Keratinocyte (primary cell): ENCODE measurements at places on chromosomes 6 and 20. TPM values are rescaled to one million over a fixed set of nuclear protein-coding genes. Genes with fewer than 3 reads are reported as not detected.

The PACSIN1 gene
- not detected in 3 replicates for polyA plus RNA-seq

- DNase-seq: no peak
Measured at GRCh38 chr6:111832833-111833418, 40.3 kb downstream of the FYN start.

DNA sequence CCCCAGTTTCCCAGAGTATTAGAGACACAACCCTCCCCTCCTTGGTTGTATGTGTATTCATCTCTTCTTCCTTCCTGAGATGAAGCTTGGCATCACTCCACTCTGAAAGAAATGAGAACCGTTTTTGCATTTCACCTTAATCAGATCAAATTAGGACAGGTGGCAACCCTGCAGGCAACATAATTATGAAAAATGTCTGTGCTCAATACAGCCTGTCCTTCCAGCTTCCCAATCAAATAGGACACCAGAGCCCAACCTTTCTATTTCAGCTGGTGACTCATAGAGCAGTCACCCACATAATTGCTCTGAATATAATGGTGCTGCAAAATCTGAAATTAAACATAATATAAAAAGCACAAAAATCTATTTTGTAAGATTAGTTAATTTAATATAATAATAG is 310.2 kb upstream of the AGPAT4 start:
- peak; percentile 28 for DNase-seq

The ZBTB46 gene
- 0.12 to 0.18 TPM (median 0.13 TPM) in 3 replicates for polyA plus RNA-seq

DNA sequence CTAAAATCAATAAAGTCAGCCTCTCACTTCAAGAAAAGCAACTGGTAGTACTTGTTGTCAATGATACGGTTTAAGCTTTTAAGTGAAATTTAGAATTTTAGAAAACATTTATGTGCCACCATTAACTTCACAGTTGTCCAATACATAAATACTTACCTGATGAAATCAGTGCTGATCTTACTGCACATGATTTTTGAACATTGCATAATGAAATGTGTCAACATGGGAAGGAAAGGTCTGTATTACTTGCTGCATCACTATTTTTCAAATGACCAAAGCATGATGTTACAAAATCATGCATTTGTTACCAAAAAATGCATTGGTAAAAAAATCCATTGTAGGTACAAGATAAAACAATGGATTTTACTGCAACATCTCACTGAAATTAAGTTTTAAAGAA is 284.3 kb downstream of the EPM2A start:
- no peak for DNase-seq

DNA sequence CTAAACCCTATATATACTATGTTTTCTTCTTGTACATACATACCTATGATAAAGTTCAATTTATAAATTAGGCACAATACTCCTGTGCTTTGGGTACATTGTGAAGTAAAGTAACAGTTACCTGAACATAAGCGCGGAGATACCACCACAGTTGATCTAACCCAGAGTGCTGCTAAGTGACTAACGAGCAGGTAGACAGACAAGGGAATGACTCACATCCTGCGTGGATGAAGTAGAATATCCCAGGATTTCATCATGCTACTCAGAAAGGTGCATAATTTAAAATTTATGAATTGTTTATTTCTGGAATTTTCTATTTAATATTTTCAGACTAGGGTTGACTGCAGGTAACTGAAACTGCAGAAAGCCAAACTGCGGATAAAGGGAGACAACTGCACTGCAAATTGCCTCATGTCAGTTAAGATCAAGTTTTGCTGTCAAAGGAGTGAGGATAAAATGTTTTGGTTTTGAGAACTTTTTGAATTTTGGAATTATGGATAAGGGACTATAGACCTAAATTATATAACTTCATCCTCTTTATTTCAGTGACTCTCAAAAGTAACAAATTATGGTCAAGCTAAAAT is 14.4 kb downstream of the MKKS start:
- DNase-seq: peak; percentile 56

DNA sequence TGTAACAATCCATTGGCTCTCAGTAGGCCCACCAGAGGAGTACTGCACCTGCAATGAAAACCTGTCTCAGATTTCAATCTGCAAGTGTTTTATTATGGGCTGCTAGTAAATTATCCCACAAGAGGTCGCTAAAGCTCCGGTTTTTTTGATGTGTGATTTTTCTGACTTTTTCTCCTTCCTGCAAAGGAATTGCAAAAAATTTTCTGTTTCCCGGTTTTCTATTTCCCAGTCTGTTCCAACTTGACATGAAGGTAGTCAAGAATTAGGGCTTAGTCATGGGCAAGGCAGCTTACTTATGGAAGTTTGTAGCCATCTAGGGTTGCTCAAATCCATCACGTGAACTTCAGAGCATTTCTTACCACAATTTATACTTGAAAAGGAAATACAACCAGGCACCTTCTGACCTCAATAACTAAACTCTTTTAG is 38.5 kb upstream of the AHI1 start:
- peak; percentile 25 for DNase-seq

The PLN gene
- not detected in 3 replicates for polyA plus RNA-seq

GRCh38 chr6:129239825-129240491 is 357.0 kb downstream of the LAMA2 start:
- peak; percentile 19 for DNase-seq

GRCh38 chr20:34892671-34893070 is 16.3 kb downstream of the ACSS2 start:
- no peak for DNase-seq

DNA sequence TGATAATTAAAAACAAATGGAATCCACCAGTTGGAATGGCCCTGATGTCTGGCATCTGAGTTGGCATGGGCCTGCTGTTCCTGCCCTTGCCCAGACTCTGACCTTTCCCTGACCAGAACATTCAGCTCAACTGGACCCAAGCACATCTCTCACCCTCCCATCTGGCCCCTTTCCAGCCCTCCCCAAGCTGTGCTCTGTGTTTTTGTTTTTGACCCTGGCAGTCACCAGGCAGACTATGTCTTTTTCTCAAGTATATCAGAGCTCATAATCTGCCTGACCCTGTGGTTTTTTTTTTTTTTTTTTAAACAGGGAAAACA is 117.6 kb downstream of the TRDN start:
- DNase-seq: no peak

DNA sequence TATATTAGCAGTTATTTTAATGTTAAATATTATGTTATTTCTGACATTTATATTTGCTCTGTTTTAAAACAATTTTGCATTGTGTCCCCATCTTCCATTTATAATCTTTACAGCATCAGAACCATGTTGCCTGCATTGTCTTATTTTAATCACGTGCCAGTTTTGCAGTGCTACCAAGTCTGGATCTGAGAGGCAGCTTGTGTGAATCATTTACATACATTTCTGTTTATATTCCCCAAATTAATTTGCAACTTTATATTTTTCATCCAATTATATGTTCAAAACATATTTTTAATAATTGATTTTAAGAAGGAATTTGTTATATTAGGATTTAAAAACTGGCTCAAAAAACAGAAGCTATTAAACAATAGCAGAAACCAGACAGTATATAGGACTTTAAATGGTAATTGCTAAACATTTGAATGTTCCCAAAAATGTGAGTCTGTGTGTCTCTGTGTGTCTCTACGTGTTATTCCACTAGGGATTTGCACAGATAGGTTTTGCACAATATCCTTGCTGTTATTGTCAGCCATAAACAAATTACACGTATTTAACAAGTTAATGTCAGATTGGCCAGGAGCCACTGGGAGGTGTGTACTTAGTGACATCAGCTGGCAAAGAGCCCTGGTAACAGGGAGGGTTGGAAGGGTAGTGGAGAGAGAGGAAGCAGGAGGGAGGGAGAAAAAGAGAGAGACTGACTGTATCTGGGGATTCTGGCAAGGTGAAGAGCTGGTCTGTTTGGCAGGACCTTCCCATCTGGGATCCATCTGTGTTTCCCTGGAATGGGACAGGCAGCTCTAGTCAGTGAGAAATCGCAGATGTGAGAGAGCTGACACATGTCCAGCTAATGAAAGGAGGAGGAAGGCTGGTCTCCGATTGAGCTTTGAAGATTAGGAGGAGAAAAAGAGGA is 72.1 kb downstream of the CBFA2T2 start:
- DNase-seq: peak; percentile 68

- no peak for DNase-seq
Measured at GRCh38 chr20:59577037-59577808, 27.1 kb upstream of the PHACTR3 start.

GRCh38 chr6:44731485-44732095 is 344.1 kb downstream of the CDC5L start:
- DNase-seq: no peak

DNA sequence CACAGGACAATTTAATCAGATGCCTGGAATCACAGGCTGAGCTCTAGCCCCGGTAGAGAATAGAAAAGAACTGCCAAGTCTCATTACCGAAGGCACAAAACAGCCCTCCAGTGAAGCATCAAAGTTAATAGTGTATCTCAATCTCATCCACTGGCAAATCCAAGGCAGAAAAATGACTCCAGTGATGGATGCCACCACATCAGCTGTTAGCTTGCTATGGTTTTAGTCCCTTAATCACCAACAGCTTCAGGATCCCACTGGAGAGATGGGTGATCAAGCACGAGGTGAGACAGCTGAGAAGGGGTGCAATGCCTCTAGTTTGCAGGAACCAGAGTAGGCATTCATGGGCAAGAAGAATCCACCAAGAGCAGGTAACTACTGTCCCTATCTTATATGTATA is 81.8 kb downstream of the STK35 start:
- no peak for DNase-seq

- DNase-seq: no peak
Measured at GRCh38 chr6:38172739-38173410, 353.3 kb downstream of the ZFAND3 start.

- DNase-seq: no peak
Measured at GRCh38 chr6:127342296-127342945, 988 bp downstream of the ECHDC1 start.

- DNase-seq: no peak
Measured at GRCh38 chr6:41199552-41200246, 1.2 kb downstream of the TREML2 start.

GRCh38 chr6:55175078-55176049 is 1.0 kb downstream of the HCRTR2 start:
- no peak for DNase-seq

DNA sequence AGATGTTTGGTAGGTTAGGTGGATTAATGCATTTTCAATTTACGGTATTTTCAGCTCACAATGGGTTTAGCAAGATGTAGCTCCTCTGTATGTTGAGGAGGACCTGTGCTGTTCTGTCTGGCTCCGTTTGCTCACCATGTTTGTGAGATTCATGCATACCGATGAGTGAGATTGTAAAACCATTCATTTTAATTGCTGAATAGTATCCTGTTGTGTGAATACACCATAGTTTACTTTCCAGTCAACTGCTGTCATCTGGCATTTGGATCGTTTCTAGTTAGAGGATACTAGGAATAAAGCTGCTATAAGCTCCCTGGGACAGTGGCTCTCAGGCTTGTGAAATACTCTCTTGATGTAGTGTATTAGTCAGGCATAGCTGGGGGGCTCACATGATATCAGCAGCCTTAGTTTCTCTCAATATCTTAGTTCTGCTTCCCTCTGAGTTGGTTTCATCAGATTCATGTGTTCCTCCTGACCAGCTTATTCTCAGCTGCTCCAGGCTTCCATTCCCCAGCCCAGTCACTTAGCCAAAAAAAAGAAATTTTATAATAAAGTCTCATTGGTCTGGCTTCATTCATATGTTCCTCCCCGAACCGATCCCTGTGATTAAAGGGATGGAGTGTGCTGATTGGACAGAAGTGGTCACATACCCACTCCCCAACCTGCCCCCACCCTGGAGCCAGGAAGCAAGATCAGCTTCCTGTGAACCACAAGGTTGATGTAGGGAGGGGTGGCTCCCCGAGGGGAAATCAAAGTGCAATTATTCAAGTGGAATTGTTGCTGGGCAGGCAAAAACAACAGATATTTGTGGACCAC is 10.9 kb upstream of the B4GALT5 start:
- DNase-seq: no peak

DNA sequence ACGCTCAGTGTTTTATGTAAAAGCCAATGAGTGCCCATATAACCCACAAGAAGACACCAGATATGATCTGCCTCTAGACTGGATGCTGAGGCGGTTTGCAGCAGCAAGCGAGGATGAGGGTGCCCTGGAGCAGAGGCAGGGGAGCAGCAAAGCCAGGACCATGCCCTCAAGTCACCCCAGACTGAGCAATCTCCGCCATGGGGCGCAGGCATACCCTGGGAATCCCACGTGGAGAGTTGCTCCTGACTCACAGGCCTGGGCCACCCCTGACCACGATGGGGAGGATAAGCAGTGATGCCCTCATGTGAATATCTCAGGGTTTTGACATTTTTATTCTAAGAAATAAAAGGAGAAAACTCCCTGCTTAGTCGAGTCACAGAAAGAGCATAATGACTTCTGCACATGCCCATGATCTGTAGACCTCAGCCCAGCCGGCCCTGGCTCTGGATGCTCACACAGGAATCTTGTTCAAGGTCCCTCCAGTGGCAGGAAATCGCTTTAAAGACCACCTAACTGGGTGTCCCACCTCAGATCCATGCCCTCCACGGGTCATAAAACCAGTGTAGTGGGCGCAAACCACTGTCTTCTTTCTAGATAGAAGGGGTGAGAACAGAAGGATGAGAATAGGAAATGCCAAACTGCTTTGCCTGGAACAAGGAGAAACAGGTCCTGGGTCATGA is 138.3 kb upstream of the SNX9 start:
- no peak for DNase-seq

The STMND1 gene
- polyA plus RNA-seq: not detected in 3 replicates

- DNase-seq: no peak
Measured at GRCh38 chr6:144349690-144350527, 64.8 kb downstream of the UTRN start.

The TPD52L1 gene
- 99.6 to 135 TPM (median 129 TPM) in 3 replicates for polyA plus RNA-seq
